Activated CD8-positive, alpha-beta memory T cell treated with anti-CD3 and anti-CD28 coated beads for 24 hours (primary cell): ENCODE measurements at places on chromosomes 12 and 14.

DNA sequence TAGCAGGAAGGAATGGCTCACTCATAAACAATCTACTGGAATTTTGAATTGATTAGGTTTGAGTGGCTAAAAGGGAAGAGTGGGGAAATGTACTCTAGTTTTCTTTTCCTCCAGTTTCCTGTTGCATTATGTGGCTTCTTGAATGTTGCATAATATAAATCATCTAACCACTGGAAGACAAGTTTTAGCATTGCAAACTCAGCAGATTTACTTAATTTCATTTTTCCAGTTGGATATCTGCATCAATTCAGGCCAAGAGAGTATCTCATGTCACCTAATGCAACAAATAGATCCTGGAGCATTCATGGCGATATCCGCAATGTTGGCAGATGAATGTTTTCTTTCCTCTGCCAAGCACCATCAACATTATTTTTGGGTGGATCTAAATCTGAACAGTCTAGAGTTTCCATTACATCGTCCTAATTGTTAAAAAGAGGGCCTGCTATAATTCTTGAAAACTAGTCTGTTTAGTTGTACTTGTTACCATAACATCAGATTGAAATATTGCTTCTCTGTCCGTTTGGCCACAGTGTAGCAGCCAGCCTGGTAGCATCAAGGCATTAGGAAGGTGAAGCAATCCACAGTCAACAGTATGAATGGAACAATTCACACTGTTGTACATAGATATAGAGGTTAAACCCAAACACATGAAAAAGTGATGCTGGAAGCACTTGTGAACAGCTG, 544.2 kb downstream of the ETNK1 start:
- DNase-seq = no peak

DNA sequence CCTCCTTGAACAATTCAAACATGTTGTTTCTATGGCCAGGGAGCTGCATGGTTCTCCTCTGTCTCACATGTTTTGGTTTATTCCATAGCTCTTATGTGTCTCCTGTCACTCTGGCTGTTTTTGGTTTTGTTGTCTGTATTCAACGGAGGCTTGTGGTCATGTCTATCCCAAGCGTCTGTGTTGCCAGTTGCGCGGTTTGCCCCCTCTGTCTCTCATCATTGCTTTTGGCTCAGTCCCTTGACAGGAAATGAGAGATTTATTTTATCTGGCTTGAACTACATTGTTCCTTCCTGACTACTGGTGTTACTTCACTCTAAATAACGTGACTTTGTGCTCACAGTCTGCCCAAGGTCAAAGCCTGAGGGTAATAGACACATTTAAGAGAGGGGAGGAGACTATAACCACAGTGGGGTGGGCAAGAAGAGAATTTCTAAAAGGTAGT, 96.4 kb upstream of the SOX5 start:
- no peak for DNase-seq

DNA sequence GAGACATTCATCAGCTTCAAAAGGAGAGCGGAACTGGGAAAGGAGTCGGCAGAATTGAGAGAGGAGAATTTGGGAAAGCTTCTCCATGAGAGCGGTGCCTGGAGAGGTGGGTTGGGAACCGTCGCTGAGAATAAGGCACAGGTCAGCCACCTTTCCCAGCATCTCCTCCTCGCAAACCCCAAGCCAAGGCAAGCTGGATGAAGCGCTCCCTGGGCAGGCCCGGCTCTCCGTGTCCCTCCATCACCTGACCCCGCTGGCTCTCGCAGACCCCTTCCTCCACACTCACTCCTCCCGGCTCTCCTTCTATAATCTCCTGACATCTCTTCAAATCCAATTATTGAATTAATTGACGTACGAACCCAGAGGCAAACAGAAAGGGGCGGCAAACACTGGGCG, 18.9 kb upstream of the ATP5MC2 start:
- DNase-seq = no peak

DNA sequence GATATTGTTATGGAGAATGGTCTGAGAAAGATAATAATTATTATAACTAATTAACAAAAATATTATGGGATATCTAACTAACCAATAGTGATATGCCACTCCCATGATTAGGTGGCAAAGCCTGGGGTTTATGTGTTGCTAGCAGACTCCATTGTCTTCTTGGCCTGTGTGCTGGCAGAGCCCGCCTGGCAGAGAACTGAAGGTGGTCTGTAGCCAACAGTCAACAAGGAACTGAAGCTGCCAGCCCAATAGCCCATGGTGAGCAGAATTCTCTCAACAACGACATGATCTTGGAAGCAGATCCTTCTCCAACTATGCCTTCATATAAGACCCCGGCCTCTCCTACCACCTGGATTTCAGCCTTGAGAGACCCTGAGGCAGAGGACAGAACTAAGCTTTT, 258.8 kb downstream of the SLC15A4 start:
- DNase-seq = no peak

GRCh38 chr14:74871819-74872218, 4.1 kb downstream of the PROX2 start:
- no peak for DNase-seq

GRCh38 chr14:73789989-73790581, 61.5 kb upstream of the PTGR2 start:
- no peak for DNase-seq

DNA sequence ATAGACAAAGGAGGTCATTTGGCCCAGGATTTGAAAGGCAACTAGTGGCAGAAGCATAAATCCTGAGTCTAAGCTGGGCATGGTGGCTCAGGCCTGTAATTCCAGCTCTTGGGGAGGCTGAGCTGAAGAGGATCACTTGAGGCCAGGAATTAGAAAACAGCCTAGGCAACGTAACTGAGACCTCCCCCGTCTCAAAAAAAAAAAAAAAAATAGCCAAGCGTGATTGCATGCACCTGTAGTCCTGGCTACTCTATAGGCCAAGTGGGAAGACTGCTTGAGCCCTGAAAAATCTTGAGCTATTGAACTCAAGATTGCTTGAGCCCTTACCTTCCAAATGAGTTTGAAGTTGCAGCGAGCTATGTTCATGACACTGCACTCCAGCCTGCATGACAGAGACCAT, 7.8 kb downstream of the GON7 start:
- DNase-seq = no peak

- DNase-seq = no peak
Measured at GRCh38 chr14:70779667-70780066, 29.6 kb downstream of the MAP3K9 start.

DNA sequence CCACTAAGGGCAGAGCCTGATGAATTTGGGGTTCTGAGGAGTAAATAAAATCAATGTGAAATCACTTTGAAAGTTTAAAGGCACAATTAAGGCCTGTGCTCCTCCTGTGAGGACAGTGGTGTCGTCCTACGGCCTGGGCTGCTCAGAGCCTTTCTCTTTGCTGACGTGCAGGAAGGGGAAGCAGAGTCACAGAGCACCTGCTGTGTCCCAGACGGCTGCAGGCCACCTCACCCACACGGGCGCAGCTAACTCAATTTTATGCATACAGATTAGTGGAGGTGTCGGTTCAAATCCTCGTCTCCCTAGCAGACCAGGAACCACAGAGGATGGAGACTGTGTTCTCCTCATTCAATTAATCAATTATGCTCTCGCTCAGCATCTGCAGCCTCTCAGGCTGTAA, 11.4 kb upstream of the DLK1 start:
- DNase-seq = no peak
